CD4-positive, alpha-beta T cell treated with Interleukin-15 for 4 hours (primary cell): ENCODE measurements at places on chromosomes 6 and 20.

- DNase-seq = no peak
Measured at GRCh38 chr6:140872885-140873284, 1259.8 kb upstream of the GJE1 start.

GRCh38 chr20:59561228-59561605 is 43.1 kb upstream of the PHACTR3 start:
- DNase-seq = no peak

DNA sequence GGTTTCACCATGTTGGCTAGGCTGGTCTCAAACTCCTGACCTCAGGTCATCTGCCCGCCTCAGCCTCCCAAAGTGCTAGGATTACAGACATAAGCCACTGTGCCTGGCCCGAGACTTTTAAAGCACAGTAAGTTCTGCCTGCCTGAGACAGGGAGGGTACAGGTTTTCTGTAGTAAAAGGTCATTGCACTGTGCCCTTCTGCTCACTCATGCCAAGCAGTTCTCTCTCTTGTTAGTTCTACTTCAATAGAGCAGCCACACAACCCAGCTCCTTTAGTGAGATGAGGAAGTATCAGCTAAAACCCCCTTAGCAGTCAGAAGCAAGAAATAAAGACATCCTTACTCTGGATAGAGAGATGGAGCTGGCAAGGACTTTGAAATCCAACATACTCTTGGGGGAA is 52.4 kb upstream of the ARMH2 start:
- no peak for DNase-seq

DNA sequence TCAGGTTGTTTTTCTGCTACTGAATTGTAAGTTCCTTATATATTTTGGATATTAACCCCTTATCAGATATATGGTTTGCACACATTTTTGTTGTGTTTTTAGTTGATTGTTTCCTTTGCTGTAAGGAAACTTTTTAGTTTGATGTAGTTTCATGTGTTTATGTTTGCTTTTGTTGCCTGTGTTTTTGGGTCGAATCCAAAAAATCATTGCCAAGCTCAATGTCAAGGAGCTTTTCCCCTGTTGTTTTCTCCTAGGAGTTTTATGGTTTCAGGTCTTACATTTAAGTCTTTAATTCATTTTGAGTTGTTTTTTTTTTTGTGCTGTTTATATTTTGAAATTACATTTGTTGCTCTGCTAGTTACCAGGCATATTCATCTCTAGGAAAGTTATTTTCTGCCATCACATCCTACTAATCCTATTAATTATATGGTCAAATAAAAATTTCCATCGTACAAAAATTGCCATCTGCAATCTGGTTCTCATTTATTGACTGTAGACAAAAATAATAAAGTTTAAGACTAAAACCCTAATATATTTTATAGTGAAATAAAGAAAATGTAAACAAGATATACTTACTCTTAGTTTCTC is 103.8 kb upstream of the FAM184A start:
- DNase-seq = no peak

- DNase-seq = no peak
Measured at GRCh38 chr6:106820412-106820852, 154.1 kb downstream of the CD24 start.

GRCh38 chr20:32682508-32682987 is 8.8 kb upstream of the C20orf203 start:
- no peak for DNase-seq

DNA sequence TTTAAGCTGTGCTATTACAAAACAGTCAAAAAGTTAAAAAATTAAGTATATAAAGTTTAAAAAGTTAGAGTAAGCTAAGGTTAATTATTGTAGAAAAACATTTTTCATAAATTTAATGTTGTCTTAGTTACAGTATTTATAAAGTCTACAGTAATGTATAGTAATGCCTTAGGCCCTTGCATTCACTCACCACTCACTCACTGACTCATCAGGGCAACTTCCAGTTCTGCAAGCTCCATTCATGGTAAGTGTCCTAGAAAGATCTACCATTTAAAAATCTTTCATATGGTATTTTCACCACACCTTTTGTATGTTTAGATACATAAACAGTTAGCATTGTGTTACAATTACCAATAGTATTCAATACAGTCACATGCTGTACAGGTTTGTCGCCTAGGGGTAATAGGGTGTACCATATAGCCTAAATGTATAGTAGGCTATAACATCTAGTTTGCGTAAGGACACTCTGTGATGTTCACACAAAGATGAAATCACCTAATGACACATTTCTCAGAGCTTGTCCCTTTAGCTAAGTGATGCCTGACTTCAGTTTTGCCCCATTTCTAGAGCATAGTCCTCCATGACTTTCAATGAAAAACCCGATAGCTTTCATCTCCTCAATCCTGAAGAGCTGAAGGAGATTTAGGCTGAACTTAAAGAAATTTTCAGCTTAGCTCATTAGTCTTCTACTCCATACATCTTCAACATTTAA is 14.9 kb upstream of the HLA-DRA start:
- no peak for DNase-seq

- DNase-seq = peak; percentile 80
Measured at GRCh38 chr20:47725248-47725973, 59.9 kb downstream of the SULF2 start.

- DNase-seq = peak; percentile 30
Measured at GRCh38 chr6:138944412-138944811, 43.6 kb downstream of the REPS1 start.

- DNase-seq = no peak
Measured at GRCh38 chr20:59314997-59315396, 14.6 kb downstream of the EDN3 start.

DNA sequence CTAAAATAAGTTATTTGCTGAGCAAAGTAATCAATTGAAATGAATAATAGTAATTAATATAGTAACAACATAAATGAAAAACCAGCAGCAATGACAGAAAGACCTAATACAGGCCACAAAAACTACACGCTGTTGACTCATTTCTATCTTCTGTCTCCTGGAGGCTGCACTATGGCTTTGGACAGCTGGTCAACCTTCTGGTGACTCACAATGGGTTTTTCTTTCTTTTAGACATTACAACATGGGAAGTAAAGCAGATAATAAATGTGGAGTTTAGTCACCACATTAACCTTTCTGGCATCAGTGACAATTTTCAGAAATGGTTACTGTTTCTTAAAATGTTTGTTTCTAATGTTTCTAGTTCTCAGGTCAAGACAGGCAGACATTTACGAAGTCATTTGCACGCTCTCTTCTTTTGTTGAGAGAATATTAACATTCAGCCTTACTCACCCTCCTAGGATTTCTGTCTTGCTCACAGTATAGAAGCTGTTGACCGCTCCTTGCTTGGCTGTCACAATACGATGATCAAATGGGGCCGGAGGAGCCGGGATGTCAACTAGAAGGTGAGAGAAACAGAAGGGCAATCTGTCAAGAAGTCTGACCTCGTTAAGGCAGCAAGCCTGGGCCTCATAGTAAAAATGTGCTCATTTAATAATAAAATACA is 62.2 kb downstream of the MYLK4 start:
- no peak for DNase-seq

GRCh38 chr6:152932865-152933264 is 50.0 kb downstream of the FBXO5 start:
- no peak for DNase-seq

DNA sequence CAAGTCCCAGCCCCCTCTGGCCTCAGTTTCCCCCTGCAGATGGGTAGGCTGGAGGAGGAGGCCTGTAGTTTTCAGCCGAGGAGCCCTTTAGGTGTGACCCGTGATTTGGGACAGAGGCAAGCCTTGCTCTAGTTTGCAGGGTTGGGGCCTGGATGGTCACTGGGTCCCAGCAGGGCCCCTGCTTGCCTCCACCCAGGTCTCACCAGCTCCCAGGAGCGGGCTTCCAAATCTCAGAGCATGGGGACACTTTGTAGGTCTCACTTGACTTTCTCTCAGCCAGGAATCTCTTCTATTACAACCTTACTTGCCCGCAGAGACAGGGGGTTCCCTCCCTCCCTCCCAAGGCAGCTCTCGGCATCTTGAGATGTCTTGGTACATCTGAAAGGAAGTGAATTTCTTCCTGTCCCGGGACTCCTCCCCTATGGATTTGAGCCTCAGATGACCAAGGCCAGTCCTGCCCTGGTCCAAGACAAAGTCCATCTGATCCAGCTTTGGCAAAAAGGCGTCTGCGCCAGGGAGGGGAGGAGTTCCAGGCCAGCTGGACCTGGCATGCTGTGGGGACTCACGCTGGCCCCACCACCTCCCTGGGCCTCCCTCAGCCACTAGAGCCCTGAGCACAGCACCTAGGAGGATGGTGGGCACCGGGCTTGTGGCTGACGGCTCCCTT is 47.4 kb downstream of the SRC start:
- no peak for DNase-seq

DNA sequence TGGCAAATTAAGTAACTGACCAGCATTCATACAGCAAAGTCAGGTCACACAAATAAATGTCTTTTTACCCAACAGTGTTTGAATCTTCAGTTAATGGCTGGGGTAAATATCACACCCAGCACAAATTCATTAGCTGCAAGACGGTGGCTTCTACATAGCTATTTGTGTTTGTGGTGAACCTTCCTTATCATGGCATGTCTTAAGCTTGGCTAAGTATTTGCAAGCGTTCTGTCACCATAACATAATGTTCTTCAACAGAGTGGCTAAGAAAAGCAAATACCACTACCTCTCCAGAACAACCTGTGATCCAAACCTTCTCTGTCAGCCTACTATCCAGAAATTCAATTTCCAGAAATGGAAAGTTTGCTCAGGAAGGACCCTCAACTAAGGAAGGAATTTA is 255.6 kb upstream of the TAB2 start:
- DNase-seq = no peak

- DNase-seq = no peak
Measured at GRCh38 chr20:8909596-8909995, 159.3 kb upstream of the PLCB4 start.

DNA sequence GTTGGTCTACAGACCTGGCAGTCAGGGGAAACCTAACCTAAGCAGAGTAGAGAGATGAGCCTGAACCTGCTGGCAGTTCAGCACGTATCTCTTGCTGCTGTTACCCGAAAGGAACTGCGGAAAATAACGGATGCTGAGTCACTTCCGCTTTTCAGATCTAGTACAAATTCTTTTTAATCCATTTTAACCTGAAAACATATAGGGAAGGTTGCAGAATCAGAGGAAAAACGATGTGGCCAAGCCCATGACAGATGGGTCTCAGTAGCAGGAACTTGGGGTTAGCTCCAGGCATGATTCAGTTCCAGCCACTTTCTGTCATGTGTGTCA is 351.9 kb upstream of the PRND start:
- peak; percentile 12 for DNase-seq

GRCh38 chr6:35487658-35488516 is 9.0 kb downstream of the TEAD3 start:
- no peak for DNase-seq

- DNase-seq = no peak
Measured at GRCh38 chr6:140124498-140124897, 750.0 kb upstream of the CITED2 start.
